Stimulated activated CD8-positive, alpha-beta memory T cell treated with anti-CD3 and anti-CD28 coated beads, Interleukin-4, amount 100 ng/mL, for 4 hours (primary cell): ENCODE measurements at places on chromosomes 3 and 15.

- no peak for DNase-seq
Measured at GRCh38 chr3:66047311-66048050, 8.8 kb upstream of the MAGI1 start.

DNA sequence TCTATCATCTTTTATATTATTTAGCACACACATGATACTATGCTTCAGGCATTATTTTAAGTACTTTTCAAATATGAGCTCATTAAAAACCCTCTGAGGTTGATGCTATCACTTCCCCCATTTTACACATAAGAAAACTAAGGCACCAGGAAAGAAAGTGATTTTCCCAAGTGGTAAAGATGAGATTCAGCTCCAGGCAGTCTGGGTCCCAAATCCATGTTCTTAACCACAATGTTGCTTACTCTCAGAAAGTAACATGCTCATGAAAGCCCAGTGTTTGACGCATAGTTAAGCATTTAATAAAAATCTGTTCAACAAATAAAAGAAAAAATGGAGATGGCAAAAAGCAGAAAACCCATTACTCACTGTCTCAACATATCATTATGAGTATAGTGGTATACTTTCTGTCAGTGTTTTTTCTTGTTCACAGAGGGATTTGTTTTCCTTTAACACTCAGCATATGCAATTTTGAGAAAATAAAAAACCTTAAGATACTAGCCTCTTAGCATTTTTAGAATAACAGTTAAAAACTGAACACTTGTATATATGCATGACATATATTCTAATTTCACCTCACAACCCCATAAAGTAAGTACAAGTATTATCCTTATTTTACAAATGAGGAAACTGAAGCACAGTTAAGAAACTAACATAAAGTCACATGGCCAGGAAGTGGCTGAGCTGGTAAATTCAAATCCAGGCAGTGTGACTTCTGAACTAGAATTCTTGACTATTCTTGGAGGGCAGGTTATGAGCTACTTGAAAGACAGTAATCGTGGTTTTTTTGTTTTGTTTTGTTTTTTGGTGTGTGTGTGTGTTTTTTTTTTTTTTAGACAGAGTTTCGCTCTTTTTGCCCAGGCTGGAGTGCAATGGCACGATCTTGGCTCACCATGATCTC, 10.4 kb downstream of the PEAK1 start:
- no peak for DNase-seq

GRCh38 chr3:111758642-111759041, 100.4 kb upstream of the PHLDB2 start:
- DNase-seq = no peak

GRCh38 chr3:133181392-133182150, 143.4 kb downstream of the TMEM108 start:
- no peak for DNase-seq

GRCh38 chr15:100544338-100544841, 15.6 kb upstream of the CERS3 start:
- DNase-seq = no peak

- DNase-seq = no peak
Measured at GRCh38 chr3:64225695-64226499, 631 bp upstream of the PRICKLE2 start.

GRCh38 chr3:120496278-120497002, 45.6 kb upstream of the FSTL1 start:
- DNase-seq = no peak

DNA sequence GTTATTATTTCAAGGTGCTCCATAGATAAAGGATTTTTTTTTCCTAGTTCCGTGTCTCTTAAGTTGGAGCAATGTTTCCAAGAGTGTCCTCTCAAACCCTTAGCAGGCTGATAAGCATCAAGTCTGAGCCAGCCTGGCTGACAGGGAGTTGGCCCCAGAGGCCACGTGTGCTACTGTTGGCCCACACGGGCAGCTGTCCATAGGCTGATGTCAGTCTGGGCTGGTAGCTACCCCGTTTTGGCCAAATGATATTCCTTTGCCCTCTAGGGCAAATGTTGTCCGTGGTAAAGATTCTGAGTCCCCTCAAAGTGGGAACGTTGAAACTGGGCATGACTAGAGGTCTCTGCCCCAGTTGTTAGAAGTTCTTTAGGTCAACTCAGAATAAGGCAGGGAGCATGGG, 99.4 kb downstream of the FLNB start:
- no peak for DNase-seq

- no peak for DNase-seq
Measured at GRCh38 chr3:88912294-88912877, 195.0 kb upstream of the EPHA3 start.

- no peak for DNase-seq
Measured at GRCh38 chr15:95142531-95142930, 911.2 kb downstream of the MCTP2 start.

DNA sequence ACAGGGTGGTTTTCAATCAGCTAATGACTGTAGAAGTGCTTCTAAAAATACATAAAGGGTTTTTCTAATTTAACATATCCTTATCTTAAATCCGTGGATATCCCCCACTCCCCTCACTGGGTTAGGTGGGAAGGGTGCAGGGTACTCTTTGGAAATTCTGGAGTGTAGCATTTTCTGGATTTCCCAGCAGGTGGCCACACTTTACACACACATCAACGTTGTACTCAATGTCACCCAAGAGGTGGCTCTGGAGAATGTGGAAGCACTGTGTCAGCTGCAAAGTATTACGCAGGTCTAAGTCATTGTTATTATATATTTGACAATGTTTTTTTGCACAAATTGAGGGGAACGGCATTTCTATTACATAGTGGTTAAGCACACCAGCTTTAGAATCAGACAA, 168.8 kb downstream of the CHDH start:
- DNase-seq = no peak

GRCh38 chr3:2823031-2823430, 287.1 kb downstream of the IL5RA start:
- no peak for DNase-seq

DNA sequence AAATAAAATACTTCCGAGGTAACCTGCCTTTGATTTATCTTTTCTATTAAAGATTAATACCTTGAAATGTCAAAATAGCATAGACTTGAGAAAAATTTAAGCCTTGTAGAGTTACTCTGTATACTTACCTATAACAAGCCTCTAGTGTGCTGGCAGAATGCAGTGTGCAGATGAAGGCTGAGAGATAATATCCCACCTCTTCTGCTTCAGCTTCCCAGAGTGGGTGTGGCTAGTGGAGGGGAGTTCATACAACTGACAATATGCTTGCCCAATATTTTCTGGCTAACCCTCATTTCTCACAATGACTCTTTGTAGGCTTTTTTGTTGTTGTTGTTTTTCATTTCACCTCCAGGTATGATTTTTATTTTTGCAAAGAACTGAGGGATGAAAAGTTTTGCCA, 15.7 kb upstream of the ZBTB20 start:
- DNase-seq = no peak

- no peak for DNase-seq
Measured at GRCh38 chr15:43251871-43252250, 14.9 kb downstream of the TGM5 start.

DNA sequence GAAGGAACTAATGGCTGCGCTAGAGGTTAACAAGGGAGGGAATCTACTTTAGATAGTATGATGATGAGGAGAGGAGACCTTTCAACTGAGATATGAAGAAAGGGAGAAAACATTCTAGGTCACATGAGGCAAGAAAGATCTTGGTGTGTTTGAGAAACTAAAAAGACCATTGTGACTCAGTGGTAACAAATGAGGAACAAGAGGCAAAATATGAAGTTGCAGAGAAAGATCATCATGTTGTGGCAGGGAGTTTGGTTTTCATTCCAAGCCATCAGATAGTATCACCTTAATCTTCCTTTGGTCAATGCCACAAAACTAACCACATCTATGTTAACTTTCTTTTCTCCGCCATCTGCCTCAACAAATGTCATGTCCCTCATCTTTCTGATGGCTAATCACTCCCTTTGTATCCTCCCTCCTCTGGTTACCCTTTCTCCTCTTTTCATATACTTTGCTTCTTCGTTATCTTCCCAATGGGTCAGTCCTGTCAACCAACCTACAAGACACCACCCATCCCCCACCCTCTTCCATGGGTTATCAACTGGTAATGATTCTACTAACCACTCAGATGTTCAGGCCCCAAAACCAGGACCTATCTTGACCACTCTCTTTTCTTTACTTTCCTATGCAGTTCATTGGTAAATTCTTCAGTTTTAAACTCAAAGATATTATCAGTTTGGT, 2.4 kb upstream of the PDCD6IP start:
- DNase-seq = no peak

DNA sequence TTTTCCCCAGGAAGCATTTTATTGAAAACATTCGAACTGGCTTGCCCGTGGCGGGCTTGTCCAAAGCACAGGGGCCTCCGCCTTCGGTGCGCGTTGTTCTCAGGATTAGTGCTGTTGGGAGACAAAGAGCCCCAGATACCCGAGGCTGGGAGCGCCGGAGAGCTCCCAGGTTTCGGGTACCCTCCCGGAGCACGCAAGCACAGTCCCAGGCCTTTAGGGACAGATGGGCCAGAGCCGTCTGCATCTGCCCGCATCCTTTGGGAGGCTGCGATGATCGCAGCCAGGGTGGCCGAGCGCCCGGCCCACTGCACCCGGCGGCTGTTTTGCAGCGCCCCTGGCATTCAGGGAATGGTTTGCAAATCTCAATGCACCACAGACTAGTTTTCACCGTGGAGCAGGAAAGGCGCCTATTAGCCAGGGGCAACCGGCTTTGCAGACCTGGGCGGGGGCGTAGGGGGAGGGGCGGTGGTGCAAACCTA, 5.0 kb upstream of the FEZF2 start:
- DNase-seq = no peak
